ENCODE measurements at places on chromosomes 6 and 20.
A peak's percentile ranks its signal among the peaks of the same experiment; 100 is the strongest.

DNA sequence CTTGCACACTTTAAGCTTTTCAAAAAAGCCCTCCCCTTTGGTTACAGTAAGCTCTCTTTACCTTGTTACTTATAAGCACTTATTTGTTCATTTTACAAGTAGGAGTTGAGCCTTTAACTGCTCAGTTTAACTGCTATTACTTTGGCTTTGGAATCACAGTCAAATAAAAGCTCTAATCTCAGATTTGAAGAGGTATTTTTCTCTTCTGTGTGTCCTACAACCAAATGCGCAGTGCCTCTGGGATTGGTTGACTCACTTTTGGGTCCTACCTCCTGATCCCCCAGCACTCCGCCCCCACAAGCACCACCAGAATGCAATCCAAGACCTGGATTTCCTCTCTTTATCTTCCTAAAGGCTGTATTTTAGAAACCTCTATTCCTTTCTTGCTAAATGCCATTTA is 2.5 kb downstream of the NCOA7 start:
- no peak for DNase-seq

- DNase-seq: no peak
These were observed 174.4 kb upstream of the NOX3 start for GRCh38 chr6:155630085-155630484.

DNA sequence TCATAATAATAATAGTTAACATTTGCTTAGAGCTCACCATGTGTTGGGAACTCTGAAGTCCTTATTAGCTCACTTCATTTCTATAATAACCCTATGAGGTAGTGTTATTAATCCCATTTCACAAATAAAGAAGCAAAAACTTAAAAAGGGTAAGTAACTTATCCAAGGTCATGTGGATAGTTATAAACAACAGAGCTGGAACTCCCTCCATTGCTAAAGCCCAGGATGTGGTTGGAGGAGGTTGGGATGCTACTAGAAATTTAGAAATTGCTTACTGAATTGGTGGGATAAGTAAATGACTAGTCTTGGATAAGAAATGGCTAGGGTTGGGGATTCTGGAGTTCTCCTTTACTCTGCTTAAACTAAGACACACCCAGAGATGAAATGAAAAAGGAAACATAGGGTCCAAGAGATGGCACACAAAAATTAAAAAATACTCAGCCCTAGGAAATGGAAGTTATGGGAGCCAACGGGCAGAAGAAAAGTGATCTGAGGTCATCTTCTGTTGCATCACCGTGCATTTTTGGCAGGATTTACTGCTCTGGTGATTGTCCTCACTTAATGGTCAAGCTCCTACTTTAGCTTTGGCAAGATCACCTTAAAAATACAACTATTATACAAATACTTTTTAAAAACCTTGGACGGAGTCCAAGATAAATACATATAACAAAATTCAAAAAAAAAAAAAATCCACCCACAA is 7.7 kb upstream of the CLIC5 start:
- DNase-seq: no peak

DNA sequence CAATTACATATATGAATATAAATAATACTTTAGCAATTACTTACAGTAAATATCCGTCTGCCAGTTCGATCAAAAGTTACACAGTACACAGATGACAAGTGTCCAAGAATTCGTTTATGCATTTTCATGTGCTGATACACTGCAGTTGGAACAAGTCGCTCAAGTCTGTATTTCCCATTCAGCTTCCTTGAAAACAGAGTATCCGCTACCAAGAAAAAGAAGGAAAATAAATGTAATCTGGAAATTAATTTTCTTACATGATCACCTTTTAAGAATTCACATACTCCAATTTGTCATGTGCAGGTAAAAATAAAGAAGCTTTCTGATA is 35.3 kb downstream of the PHIP start:
- DNase-seq: no peak

DNA sequence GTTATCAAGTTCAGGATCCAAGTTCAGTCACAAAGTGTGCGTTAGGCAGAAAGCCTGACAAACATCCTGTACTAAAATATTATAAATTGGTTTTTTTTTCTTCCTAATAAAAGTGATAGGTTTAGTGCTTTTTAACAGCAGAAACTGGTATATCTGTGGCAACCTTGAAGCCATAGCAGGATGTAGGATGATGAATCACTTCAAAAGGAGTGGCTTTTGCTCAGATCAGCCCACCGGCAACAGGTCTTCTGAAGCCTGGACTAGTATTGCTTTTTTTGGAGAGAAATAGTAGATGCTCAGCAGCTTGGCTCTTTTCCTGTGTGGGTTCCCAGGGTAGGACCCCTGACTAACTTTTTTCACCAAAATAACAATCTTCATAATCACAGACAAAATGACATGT is 190.8 kb downstream of the EPM2A start:
- DNase-seq: no peak

- no peak for DNase-seq
These were observed 21.7 kb downstream of the TMEM74B start for GRCh38 chr20:1163105-1163504.

GRCh38 chr20:18003897-18004296 is 35.1 kb downstream of the MGME1 start:
- DNase-seq: no peak

- DNase-seq: no peak
These were observed 2.8 kb upstream of the TMEM30A start for GRCh38 chr6:75287424-75287823.

GRCh38 chr6:121828146-121828886 is 392.9 kb downstream of the GJA1 start:
- DNase-seq: no peak

- no peak for DNase-seq
These were observed 106.5 kb downstream of the CDH26 start for GRCh38 chr20:60064554-60065196.

DNA sequence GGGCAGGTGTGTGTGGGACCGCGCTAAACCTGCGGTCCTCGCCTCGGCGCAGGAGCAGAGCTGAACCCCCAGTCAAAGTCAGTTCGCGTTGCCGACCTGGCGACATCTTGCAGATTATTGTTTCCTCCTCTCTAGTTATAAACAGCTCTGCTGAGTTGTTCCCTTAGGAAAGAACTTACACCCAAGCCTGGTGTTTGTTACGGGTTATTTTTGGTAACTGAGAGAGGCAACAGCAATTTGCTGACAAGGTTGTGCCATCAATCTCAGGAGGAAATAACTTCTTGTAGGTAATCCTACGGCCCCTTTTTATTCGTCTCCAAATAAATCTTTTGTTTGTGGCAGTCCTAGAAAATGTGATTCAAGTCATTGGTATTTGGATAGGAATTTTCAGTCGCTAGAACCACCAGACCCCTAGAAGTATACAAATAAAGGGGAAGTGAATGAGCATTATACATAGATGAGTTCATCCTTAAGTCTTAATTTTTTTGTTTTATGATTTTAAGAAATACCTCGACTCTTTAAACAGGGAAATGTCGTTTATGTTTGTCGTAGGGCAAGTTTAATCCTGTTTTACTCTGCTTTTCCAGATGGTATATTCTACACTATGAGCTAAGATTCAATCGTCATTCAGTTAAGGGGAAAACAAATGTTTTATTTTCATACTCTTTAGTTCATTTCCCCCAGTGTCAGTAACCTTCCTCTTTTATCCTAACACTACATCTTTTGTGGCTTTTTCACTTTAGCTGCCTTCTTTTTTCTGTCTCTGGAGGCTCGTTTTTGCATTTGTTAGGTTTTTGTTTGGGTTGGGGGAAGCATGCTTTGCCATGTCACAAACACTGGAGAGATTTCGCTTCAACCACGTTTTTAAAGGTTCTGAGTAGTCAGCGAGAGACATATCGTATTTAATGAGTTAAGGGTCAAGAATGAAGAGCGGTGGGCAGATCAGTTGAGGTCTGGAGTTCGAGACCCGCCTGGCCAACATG is 1.2 kb downstream of the PM20D2 start:
- DNase-seq: peak; percentile 59
